ENCODE measurements at places on chromosomes 5 and 9.

DNA sequence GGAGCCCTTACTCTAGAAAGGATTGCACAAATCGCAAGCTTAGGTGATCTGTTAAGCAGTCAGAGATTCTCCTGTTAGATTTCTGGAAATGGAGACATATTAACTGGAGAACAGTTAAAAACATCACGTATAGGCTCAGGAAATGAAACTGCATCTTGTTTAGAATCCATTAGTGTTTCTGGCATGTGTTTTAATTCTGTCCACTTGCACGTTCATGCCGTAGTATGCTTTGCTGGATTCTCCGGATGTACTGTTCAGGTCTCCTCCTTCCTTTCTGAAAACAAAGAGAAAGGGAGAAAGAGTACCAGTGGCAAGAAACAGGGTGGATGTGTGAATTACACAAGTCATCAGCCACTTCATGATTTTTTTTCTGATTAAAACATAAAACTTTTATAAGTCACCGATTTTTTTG is 2.5 kb upstream of the RGMB start:
- no peak for DNase-seq

- DNase-seq, result no peak
Observed at GRCh38 chr5:134077926-134078580, 36.4 kb upstream of the TCF7 start.

GRCh38 chr9:77015327-77016048 is 4.0 kb upstream of the FOXB2 start:
- DNase-seq, result no peak

DNA sequence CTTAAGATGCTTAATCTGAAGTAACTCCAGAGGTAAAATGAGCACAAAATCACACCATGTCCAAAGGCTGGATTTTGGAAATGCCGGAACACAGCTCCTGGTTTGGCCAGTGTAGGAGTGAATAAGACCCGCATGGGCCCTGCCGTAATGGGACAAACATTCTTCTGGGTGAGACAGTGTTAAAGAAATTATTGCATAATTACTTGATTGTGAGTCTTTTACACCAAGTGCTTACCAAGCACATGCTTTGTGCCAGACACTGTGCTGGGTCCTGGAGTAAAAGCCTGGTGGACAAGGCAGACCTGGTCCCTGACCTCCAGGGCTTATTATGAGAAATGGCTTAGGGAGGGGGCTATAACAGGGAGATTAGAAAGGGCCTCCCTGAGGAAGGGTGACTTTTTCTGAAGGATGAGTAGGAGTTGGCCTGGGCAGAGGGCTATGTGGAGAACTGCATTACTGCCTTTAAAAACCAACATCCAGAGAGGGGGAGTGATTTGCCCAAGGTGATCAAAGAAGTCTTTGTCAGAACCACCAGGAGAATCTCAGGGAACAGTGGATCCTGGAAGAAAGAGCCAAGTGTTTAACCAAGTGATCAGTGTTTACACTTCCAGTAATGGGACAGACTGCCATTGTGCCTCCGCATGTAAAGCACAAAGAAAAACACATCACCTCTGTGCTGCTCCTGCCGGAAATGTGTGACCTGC is 3.5 kb downstream of the PDE6A start:
- DNase-seq, result no peak

- DNase-seq, result no peak
Observed at GRCh38 chr9:34929506-34930102, 28.5 kb upstream of the PHF24 start.

DNA sequence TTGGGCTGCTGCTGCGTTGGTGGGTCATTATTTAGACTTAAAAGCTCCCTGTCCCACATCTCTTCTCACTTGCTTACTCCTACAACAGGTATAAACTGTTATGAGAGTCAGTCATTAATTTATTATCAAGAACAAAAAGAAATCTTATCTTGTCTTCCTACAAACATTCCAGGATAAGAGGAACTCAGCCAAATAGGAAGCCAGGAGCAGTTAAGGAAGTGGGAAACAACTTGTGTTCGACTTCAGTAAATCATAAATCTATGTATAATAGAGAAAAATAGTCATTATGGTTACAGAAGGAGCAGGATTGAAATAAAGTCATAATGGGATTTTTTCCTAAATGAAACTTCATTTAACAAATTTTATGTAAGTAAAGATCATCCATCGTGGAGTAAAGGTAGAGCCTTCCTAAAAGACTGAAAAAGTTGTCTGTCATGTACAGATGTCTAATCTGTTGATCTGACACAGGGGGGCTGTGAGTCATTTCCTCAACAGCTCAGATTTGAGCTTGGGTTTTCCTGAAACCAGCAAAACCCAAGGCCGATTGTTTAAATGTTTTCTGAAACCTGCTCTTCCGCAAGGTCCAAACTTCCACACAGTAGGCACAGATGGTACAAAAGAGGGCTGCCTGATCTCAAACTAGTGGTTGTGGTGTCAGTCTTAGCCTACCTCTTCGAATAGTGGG is 25.3 kb upstream of the LRRTM2 start:
- no peak for DNase-seq

GRCh38 chr5:152077-152476 is 39.2 kb upstream of the LRRC14B start:
- no peak for DNase-seq

GRCh38 chr9:137160054-137160425 is 9.8 kb downstream of the LRRC26 start:
- DNase-seq, result no peak

DNA sequence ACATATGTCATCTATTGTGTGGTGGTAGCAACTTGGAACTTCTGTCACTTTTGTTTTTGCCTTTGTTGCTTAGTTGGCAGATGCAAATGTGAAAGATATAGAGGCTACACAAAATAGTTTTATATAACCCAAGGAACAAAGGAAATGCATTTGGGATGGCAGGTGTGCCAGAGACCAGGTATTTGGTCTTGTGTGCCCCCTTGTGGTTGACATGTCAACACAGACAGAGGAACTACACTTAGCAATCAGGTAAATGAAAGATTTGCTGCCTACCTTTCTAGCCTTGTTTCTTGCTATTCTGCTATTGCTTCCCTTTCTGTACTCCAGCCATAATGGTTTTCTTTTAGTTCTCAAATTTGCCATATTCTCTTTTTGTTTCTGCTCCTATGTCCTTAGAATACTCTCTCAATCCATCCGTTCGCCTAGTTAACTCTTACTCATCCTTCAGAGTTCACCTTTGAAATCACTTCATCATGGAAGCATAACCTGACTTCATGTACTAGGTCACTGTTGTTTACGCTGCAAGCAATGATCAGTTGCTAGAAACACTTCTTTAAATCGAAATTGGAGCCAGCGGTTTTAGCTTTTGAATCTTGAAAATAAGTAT is 119.5 kb downstream of the TRPM3 start:
- DNase-seq, result peak; percentile 21

DNA sequence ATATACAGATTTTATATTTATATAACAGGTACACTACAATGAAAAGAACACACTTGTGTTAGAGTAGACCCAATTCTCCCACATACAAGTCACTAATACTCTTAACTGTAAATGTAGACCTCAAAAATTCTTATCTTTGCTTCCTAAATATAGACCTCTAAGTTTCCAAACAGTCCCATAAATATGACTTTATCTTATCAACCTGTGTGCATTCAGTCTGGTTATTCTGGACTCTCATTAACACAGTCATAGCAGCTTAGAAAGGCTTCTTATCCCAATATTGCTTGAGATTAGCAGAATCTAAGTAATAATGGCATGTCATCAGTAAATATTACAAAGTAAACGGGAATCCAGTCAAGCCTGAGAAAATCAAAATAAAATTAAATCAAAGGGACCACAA is 161.1 kb downstream of the FBXL17 start:
- no peak for DNase-seq

- DNase-seq, result no peak
Observed at GRCh38 chr5:2696156-2696807, 55.2 kb downstream of the IRX2 start.

DNA sequence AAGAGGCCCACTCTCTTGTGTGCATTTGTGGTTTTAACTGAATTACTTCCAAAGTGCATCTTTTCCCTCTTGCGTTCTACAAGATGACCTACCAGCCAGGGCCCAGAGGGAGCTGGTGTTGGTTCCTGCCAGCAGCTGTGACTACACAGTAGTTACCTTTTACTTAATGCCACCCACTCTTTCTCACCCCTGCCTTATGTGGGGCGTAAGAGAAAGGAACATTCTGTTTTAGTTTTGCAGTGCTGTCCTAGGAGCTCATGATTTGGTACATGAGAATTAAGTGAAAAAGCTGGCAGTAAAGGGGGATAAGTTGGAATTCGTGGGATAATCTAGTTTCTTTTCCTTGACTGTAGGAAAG is 45.4 kb downstream of the RCL1 start:
- DNase-seq, result no peak

DNA sequence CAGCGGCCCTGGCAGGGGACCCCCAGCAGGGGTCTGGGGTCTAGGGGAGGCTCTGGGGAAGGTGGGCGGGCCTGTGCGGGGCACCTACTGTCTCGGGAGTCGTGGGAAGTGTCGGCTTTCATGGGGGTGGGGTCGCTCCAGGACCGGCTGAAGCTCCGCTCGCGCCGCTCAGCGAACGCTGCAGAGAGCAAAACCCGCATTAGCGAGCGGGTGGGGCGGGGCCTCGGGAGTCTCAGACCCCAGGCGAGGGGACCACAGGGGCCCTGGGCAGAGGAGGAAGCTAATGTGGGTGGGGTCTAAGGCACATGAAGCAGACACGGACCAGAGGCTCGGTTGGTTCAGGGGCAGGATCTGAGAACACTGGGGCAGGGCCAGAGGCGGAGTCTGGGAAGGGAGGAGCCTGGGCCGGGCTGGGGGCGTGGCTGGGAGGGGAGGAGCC is 5.5 kb downstream of the NSMF start:
- no peak for DNase-seq

DNA sequence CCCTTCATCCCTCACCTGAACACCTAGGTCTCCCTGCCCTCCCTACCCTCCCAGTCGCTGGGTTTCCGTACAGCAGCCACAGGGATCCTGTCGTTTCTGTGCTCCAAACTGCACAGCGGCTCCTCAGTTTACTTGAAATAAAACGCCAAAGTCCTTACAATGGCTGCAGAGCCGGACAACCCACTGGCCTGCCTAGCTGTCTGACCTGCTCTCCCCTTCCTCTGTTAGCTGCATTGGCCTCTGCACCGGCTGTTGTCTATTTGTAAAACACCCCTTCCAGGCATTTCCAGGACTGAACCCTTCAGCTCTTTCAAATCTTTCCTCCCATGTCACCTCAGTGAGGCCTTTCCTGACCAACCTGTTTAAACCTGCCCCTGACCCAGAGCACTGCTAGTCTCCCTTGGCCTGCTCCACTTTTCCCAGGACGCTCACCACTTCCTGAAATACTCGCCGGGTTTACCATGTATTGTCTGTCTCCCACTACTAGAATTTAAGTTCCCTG is 9.1 kb upstream of the MGAT1 start:
- no peak for DNase-seq

- no peak for DNase-seq
Observed at GRCh38 chr9:14192556-14192955, 121.4 kb downstream of the NFIB start.

GRCh38 chr5:67985686-67986387 is 229.7 kb upstream of the PIK3R1 start:
- DNase-seq, result no peak

DNA sequence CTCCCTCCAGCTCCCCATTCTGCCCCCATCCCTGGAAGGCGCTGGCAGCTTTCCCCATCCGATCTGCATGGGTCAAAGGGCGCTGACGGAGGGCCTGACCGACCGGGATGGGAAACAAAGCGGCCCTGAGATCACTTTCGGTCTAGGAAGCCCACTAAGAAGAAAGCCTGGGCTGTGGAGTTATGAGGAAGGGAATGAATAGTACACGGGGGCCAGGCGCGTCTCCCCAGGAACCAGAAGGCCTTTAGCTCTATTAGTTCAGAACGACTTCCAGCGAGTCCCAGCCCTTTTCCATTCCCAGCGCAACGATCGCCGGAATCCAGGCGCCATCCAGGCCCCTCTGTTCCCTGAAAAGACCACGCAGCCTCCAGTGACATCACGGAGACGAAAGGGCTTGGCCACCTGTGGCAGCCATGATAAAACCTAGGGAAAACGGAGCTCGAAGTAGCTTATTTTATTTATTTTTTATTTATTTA is 70.1 kb upstream of the CCDC180 start:
- DNase-seq, result no peak

- DNase-seq, result no peak
Observed at GRCh38 chr5:124574521-124575436, 171.7 kb downstream of the ZNF608 start.

- no peak for DNase-seq
Observed at GRCh38 chr5:58759745-58760144, 176.9 kb downstream of the RAB3C start.

DNA sequence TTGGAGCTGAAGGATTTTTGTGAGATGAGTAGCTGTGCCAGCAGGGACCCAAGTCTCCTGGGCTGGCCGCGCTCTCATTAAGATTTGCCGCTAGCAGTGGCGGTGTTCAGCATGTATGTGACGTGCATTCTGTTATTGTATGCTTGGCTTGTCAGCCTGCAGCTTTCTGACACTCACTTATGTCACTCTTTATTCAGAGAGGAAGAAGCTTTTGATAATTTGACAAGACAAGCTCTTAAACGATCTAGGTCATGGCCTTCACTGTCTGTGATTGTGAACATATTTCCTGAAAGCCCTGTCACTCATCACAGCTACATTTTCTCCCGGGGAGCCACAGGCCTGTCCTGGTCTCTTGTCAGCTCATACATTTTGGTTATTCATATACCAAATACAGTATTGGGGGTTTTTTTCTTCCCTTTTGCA is 98.2 kb upstream of the GRHPR start:
- no peak for DNase-seq

GRCh38 chr5:149039506-149039905 is 23.4 kb downstream of the SH3TC2 start:
- DNase-seq, result no peak

DNA sequence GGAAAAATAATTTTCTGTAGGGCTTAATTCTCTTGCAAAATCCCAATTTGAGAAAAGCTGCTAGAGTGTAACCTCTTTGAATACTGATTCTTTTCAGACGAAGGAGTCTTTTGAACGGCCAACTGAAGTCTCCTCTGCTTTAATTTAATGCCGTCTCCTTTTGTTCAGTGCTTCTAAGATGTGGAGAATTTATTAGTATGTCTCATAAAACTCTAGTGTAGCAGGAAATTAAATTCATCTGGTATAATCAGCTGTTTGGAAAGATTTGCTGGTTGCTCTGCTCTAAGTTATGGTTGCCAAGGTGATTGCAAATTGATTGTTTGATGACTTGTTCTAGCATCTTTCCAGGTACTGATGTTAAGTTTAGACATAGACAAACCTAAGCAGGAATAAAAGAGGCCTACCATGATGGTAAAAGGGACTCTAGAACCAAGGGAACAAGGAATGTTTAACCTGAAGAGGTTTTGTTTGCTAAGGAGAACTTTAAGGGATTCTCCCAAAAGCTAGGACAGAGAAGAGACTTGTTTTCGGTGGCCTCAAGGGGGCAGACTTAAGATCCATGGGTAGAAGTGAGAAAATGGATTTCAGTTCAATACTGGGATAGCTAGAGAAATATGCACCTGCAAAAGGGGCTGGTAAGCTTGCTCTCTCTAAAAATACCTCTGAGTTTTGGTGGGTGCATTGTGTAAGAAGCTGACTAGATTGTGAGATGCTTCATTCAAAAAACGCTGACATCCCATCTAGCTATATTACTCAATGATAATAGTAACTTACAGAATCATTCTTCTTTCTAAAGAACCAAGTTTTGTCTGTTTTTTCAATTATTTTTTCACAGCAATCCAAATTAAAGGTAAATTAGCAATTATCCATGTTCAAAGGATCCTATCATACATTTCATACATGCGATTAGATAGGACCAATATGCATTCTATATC is 5.7 kb upstream of the ADRB2 start:
- DNase-seq, result no peak

GRCh38 chr5:125198270-125198974 is 452.0 kb upstream of the ZNF608 start:
- peak; percentile 50 for DNase-seq

Data from breast epithelium (tissue), 4 donors.